ENCODE measurements at places on chromosomes 16 and 17.

- no peak for DNase-seq
Measured at GRCh38 chr16:84340325-84341040, 27.9 kb upstream of the ATP2C2 start.

DNA sequence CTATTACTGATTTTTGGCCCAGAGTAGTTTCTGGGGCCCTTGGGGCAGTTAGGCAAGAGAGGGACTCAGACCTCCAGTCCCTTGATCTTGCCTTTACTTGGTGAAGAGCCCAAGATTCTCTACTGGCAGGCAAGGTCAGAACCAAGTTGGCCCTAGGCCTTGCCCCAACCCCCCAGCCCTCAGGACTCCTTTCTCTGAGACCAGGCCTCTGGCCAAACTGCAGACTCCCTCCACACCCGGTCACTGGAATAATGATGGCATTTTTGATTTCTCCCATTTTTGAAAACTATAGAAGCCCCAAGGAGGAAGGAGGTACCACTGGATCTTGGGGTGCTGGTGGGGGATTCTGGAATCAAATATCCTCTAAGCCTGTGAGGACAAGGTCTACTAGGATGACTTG is 18.0 kb upstream of the HOXB9 start:
- DNase-seq: no peak

DNA sequence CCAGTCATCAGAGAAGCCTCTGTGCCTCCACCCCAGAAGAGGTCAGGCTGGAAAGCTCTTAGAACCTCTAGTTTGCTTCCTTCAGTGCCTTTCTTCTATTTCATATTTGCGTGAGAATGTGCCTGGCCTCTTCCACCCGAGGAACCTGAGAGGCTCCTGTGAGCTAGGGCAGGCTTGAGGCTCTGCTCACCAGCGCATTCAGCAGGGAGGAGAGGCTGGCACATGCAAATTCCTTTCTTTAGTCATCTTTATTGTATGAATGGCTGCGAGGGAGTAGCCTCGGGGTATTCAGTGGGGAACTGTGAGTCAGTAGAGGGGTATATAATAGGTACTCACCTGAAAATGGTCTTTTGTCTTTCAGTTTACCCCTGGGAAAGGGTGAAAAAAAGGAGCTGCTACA is 268.3 kb downstream of the ABCC12 start:
- DNase-seq: no peak

DNA sequence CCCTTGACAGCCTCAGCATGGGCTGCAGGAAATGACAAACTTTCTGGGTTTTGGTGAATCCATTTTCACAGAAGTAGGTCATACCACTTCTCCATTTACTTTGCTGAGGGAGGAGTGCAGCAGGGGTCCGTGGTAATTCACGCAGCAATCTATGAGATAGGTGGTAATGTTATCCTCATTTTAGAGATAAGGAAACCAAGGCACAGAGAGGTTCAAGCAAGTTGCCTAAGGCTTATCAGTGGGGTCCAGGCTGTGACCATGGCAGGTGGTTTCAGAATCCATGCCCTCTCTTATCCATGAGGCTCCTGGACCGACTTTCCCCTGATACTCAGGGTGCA is 12.6 kb downstream of the TBX4 start:
- DNase-seq: no peak

- DNase-seq: no peak
Measured at GRCh38 chr16:52465711-52466267, 81.2 kb downstream of the TOX3 start.

- no peak for DNase-seq
Measured at GRCh38 chr17:8896087-8896486, 28.6 kb upstream of the PIK3R6 start.

GRCh38 chr17:34024806-34025551 is 230.1 kb upstream of the CCL2 start:
- DNase-seq: no peak

DNA sequence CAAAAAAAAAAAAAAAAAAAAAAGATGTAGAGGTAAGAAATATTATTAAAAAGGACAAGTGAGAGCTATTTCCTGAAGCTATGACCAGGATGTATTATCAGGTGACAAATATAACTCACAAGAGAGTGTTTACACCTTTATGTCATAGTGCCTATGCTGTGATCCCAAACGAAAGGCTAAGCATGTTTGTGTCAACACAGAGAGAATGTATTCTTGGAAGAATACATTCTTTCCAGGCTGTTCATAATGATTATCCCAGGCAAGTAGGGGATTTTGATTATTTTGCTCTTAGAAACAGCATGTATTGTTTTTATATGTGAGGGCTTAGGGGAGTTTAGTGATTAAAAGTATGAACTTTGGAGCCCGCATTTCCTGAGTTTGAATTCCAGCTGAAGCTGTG is 175.0 kb downstream of the SPECC1 start:
- DNase-seq: no peak

DNA sequence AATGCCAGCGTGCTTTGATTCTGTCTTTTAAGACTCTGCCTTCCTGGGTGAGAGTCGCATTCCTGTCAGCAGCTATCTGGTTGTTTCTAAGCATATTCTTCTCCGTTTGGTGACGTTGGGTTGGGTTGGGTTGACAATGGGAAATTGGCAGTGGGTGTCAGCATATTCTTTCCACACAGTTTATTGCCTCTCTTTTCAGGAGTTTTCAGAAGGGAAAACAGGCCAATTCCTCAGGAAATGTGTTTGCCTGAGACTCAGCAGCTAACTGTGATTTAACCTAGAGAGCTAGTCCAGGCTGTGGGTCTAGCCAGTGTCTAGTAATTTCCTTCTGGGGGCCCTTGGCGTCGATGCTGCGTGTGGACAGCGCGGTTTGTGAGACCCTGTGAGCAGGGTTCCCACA is 21.2 kb downstream of the EPN2 start:
- DNase-seq: no peak

GRCh38 chr16:2819179-2819938 is 2.3 kb downstream of the PRSS21 start:
- DNase-seq: no peak

- DNase-seq: no peak
Measured at GRCh38 chr16:85278839-85279238, 166.6 kb upstream of the CIBAR2 start.

DNA sequence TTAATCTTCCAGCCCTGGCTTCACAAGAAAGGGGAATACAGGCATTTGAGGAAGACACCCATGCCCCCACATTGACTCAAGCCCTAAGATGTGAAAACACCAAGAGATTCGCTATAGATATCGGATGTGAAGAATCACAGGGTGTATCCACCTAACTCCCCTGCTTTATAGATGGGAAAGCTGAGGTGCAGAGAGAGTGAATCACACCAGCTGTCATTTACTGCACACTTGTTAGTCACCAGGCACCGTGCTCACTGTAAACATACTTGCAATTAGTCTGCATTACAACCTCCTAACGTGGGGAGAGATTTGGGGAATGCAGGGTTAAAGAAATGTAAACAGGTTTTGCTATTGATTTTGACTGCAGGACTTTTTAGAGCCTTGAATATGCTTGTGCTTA is 325.5 kb downstream of the C16orf95 start:
- no peak for DNase-seq

GRCh38 chr16:23288726-23289512 is 13.2 kb upstream of the SCNN1B start:
- DNase-seq: no peak

DNA sequence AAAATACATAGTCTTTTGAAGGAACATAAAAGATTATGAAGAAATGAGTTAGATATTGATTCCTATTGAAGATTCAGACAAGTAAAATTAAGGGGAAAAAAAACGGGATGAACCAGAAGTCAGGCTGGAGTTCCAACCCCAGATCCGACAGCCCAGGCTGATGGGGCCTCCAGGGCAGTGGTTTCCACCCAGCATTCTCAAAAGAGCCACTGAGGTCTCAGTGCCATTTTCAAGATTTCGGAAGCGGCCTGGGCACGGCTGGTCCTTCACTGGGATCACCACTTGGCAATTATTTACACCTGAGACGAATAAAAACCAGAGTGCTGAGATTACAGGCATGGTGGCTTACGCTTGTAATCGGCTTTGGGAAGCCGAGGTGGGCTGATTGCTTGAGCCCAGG is 9.5 kb downstream of the STH start:
- no peak for DNase-seq

DNA sequence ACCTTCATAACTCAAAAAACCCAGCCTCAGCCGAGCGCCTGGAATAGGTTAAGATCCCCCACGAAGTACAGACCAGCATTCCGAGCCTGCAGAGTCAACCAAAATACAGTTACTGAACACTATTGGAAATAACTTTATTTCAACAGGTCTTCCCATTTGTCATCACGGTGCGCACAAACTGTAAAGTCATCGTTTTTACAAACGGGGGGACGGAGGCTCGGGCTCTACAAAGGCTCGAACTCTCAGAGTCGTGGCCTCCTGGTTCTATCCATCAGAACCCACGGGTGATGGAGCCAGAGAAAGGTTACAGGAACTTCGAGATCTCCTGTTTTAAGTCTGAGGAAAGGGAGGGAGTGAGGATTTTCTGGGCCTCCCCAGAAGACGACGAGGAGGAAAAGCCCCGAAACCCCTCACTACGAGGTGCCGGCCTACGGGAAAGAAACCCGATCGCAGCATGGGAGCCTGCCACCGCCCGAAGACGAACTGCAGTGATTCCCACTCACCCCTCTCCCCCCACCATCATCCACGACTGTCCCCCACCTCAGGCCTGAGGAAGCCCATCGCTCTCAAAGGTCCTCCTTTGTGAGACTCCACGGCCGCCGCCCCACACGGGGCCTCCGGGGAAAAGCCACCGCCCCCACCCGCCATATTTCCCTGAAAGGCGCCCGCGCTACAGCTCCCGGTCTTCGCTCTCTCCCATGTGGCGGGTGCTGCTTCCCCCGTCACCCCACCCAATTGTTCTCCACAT is 917 bp downstream of the YWHAE start:
- no peak for DNase-seq

DNA sequence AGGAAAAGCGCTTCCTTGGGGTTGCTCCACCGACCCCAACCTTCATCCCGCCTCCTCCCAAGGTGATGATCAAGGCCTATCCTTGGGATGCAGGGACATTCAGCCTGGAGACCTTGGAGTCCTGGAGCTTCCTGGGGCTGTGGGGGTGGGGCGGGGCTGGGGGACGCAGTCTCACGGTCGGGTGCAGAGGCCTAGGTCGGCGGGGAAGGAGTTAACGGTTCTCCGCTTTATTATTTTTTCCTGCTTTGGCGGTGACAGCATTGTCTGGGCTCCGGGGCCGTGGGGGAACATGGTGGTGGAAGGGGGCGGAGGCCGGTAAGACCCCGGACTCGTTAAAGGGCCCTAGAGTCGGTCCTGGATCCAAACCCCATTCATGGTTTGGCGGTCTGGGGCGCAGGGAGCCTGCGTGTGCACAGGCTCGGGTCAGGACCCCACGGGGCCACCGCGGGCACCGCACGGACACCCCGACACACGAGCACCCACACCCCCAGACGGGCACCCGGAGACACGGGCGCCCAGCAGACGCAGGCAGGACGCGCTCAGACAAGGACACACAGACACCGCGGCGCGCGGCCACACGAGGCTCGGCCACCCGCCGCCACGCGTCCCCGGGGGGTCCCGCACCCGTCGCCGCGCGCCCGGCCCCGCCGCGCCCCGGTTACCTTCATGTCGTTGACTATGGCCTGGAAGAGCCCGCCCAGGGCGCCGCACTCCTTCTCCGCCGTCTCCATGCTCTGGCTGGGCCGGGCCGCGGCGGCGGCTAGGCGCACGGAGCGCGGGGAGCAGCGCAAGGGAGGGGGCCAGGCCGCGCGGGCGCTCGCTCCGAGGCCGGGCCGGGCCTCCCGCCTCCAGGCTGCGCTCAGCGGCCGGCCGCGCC is 554 bp downstream of the MTSS2 start:
- DNase-seq: no peak

- DNase-seq: no peak
Measured at GRCh38 chr16:68715471-68715870, 21.6 kb upstream of the CDH1 start.

GRCh38 chr16:84616515-84616914 is 1.4 kb downstream of the COTL1 start:
- no peak for DNase-seq

- DNase-seq: no peak
Measured at GRCh38 chr17:82041144-82041814, 3.8 kb upstream of the DCXR start.

GRCh38 chr17:63439687-63440086 is 6.4 kb downstream of the CYB561 start:
- no peak for DNase-seq

DNA sequence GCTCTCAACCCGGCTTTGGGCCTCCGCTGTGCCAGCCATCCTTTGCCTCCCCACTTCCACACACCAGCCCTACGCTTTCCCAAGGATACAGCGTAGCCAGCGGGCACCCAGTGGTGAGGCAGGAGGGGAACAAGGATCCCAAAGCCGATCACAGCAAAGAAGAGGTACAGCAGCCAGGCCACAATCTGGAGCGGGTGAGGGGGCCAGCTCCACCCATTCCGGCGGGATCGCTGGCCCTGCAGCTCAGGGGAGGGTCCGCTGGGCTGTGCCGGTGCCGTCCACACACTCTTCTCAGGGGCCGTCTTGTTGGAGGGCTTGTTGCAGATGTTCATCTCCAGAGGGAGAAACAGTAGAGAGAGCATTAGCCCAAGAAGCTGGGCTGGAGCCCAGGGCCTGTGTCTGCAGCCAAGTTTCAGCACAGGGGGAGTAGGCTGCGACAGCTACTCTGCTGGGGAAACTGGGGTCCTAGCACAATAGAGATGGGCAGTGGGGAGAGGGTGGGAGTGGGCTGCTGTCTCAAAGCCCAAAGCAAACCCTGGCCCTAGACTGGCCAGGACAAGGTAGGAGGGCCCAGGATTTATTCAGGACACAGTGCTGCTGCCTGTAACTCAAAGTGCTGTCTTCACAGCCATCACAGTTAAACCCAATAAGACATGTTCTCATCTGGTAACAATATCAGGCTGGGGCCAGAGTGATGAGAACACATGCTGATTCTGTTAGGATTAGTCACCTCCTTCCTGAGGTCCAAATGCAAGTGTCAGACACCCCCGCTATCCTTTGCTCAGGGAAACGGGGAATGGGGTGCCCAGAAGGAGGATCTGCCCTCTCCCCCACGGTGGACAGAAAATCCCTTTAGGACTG is 9.9 kb downstream of the ZDHHC1 start:
- DNase-seq: no peak

DNA sequence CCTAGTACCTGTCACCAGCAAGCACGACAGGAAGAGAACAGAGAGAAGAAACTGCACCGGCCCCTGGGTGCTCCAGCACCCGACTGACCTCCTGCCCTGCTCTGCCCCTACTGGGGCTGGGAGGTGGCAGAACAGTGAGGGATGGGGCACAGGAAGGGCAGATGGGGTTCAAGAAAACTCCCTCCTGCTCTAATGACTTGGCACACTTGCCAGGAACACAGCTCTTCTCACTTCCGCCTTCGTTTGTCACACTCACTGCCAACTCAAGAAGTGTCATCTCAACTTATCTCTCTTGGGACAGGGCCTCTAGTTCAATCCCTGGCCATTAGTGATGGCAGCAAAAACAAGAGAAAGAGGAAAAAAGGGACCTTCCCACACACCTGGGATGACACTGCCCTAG is 42.7 kb upstream of the ICAM2 start:
- no peak for DNase-seq

DNA sequence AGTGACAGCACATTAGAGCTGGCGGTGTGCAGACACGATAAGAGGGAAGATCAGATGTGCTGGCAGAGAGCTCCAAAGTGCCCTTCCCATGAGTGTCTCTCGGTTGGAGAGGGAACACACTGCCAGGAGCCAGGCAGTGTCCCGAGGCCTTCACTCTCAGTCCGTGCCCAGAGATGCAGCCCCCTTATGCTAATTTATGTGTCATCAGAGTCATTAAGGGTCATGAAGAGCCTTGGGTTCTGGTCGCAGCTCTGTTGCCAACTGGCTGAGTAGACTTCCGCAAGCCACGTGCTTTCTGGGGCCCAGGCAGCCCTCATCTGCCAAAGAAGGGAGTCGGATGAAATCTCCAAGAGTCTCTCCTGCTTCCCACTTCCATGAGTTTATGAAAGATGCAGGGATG is 232.5 kb downstream of the MSI2 start:
- no peak for DNase-seq

All from omental fat pad (tissue), 4 donors.